ENCODE measurements at places on chromosomes 7 and 10. TPM values are rescaled to one million over a fixed set of nuclear protein-coding genes. Genes with fewer than 3 reads are reported as not detected.

- no peak for DNase-seq
Observed at GRCh38 chr7:42883950-42884349, 27.9 kb downstream of the C7orf25 start.

GRCh38 chr7:131745390-131746248, 189.2 kb upstream of the PODXL start:
- no peak for DNase-seq

DNA sequence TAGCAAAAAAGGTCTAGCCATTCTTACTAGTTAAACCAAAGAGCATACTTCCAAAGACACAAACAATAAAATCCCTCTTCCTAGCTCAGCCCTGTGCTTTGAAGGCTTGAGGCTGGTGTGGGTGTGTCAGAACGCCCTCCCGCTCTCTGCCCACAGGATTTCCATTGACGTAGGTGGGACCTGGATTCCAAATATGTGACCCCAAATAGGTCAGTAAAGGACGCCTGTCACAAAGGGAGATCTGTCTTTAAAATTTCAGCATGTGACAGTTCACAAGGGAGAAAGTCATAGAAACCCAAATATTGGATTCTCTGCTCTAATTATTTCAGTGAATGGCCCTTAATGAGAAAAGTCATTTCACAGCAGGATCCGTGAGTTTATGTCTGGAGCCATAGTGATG, 39.9 kb upstream of the LYZL1 start:
- no peak for DNase-seq

GRCh38 chr7:11831736-11832495, at the start of gene THSD7A:
THSD7A (minus strand) TSS chr7:11832198; CDS start chr7:11831946, 252 bp downstream.
- DNase-seq: no peak

- no peak for DNase-seq
Observed at GRCh38 chr10:71025535-71025934, 137.2 kb upstream of the PCBD1 start.

GRCh38 chr7:141463986-141464385, 87.2 kb upstream of the AGK start:
- DNase-seq: no peak

- no peak for DNase-seq
Observed at GRCh38 chr7:157640144-157640543, 303.3 kb downstream of the DNAJB6 start.

DNA sequence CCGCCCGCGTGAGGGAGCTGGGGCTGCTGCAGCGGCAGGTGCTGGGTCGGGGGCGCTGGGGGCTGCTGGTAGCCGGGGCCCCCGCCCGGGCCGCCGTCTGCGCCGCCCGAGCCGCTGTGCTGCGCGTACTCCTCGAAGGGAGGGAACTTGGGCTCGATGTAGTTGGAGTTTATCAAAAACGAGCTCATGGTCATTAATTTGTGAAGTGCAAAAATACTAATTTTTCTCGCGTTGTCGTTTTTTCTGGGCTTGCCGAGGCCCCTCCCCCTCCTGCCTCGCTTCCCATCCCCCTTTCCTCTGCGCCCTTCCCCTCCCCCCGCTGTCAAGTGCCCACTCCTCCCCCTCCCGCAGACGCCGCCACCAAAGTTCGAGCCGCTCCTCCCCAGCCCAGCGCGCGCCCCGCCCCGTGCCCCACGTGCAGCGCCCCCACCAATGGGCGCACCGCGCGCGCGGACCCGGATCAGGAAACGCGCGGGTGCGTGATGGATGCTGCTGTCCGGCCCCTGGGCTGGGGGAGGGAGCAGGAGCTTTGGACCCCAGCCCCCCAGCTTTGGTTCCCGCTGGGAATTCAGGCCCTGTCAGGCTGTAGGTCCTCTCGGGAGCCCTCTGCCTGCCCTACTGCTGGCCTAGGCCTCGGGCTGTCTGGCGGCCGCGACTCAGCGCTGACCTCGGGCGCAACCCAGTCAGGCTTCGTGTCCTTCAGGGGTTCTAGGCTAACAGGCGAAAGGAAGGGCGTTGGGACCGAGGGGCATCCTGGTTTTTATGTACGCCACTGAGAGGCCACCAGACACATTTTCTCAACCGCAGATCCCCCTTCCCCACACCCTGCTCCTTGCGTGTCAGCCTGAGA, at the start of gene HOXA4:
Gene HOXA4, minus strand, starts transcription at position 218 of the 850 bp plus-strand sequence. Its CDS starts 24 bp downstream, at position 194.
- peak; percentile 58 for DNase-seq

DNA sequence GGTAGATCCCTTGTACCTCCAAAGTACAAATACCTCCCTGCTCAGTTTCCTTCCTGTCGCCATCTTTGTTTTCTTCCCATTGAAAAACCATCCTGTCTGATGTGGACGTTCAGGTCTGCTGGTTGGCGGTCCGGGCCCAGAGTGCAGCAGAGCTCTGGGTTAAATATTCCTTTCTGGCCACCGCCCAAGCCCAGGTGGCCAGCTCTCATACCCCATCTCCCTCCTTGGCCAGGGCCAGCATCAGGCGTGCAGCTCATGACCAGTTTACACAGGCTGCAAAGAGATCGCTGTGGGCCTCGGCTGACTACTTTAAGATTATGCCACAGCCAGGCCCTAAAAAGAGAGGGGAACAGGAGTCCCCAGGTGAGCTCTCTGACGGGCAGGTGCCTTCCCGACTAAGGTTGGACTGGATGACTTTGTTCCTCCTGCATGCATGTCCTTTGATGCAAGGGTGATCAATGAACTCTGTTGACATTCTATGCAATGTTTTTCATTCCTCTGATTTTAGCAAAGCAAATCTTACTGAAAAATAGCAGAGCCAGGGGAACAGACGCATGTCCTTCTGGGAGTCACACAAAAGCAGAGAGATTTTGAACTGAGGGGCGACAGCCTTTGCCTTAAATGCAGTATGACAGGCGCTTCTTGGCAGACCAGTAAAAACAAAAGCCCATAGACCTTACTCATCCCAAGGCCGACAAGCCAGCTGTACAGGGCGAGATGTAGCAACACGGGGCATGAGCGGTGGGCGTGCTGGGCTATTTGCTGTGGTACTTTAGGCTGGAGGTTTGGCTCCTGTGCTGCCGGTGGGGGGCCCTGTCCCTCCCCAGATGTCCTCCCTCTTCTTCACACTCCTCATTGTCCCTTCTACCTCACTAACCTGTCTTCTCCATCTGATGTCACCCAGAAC, 33.3 kb upstream of the SH2B2 start:
- no peak for DNase-seq

DNA sequence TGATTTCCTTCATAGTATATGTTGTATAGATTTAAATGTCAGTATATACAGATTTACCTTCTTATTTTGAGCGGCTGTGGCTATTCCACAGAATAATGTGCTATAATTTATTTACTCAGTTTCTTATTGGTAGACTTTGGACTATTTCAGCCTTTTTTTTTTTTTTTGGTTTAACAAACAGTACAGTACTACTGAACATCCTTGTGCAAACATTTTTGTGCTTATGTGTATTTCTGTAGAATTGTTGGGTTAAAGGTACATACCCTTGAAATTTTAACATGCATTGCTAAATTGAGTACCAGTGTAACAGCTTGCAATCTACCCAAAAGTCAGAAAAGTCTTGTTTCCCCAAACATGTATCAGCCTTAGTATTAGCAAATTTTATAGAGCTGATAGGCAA, 68.8 kb downstream of the HHEX start:
- no peak for DNase-seq

- DNase-seq: no peak
Observed at GRCh38 chr10:2488446-2489005, 578.8 kb upstream of the PFKP start.

- DNase-seq: no peak
Observed at GRCh38 chr7:23299770-23300300, 696 bp downstream of the MALSU1 start.

The C7orf57 gene
- total RNA-seq: not detected

The TPST1 gene
- 6.6 TPM for total RNA-seq

The DNAJC12 gene
- total RNA-seq: not detected

The CCL24 gene
- not detected for total RNA-seq

The TCF7L2 gene
- total RNA-seq: 9.6 TPM

The PNLIP gene
- not detected for total RNA-seq

The PDZD7 gene
- 0.95 TPM for total RNA-seq
